ENCODE measurements at places on chromosomes 7 and 10. TPM values are rescaled to one million over a fixed set of nuclear protein-coding genes. Genes with fewer than 3 reads are reported as not detected.

DNA sequence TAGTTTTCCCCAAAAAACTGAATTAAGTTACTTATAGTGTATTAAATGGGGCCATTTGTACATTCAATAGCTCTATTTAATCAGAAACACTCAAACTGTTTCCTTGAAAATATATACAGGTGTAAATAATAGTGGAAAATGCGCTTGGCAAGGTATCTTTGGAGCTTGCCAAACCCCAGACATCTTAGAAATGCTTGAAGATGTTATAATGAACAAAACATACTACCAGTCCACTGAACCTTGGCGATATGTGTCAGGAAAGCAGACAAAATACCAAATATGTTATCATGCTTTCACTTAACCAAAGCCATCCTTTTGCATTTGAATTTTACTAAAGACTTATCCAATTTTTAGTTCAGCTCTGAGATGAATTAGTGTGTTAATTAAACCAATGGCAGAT, 352.7 kb upstream of the SEMA3A start:
- DNase-seq, result no peak

Gene CREB5
- total RNA-seq, result 15.7 TPM

Gene CXCL12
- 55.0 TPM for total RNA-seq

Gene C10orf90
- total RNA-seq, result not detected
